Femur (tissue), 1 donor: ENCODE measurements at places on chromosomes 1 and 21.

DNA sequence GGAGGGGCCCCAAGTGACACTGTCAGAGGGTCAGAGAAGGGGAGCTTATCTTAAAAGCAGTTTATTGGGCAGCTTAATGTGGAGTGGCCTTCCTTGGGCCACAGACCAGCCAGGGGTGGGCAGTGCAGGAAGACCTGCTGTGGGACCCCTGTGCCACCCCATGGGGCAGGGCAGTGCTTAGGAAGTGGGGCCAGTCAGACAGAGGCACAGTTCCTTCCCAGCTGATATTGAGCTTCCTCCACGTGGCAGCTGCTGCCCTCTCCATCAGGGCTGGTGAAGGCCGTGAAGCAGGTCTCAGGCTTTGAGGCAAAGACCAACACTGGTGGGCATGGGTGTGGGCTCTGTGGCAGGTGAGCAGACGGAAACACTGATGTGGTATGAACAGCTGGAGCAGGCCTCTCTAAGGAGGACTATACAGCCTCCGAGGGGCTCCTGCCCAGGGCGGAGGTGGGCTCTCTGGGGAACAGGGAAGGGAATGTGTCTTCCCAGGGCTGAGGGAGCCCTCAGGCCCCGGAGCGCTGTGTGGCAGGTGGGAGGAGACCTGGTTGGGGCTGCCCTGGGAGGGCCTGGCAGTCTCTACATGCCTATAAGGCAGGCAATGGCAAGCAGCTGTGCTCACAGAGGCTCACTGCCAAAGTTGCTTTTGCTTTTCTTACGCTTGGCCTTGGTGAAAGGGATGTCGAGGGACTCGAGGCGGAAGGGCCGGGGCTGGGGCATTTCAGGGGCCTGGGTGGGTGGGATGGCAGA lies 3.0 kb upstream of the DDOST start:
- no peak for DNase-seq

- no peak for DNase-seq
Measured at GRCh38 chr1:174165471-174166137, 6.3 kb downstream of the RABGAP1L start.

- no peak for DNase-seq
Measured at GRCh38 chr1:39214714-39214997, 10.2 kb downstream of the MACF1 start.

DNA sequence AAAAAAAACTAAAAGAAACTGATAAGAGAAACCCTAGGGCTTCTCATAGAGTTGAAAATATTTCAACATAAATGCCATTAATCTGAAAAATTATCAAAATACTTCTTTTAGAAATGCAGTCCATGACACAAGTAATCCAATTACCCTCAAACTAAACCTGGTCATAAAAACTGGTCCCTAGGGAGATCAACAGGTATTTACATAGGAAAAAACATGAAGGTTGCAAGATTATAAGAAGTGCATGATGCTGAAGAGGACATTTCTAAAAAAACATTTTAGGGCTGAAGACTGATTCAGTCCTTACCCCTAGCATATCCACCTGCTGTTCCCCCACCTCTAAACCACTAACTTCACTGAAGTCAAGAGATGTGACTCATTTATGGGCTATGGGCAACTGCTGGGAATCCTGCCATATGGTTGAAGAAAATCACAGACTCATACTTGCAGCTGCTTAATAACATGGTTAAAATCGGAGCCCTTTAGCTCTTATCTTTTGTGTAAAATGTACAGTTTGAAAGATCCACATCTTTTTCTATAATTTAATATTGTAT lies 131.0 kb upstream of the RUNX1 start:
- DNase-seq = no peak

- DNase-seq = no peak
Measured at GRCh38 chr1:89305493-89305892, 32.8 kb upstream of the GBP5 start.

DNA sequence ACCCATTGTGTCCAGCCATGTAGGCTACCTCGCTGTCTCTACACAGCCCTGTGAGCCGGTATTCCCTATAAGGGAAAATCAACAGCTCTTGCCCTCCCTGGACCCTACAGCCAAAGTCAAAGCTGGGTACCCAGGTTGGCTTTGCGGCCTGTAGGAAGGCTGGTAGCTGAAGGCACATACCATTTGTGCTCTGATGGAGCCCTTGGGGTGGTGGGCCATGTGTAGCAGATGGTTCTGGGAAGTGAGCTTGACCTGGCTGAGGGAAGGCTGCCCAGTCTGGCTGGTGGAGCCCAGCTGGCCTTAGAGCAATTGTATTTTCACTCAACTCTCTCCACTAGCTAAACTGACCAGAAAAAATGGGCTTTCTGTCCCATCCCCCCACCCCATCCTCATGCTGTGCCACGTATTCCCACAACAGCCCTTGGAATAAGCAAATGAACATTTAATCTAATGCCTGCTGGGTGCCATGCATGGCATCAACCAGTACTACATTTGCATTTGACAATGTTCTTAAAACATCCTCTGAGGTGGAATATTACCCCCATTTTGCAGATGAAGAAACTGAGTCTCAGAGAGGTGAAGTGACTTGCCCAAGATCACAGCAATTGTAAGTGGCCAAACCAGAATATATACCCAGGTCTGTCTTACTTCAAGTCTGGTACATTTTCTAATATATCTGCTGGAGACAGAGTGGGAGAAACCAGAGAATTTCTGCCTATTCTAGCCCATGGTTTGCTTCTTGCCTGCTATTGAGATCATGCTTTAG lies 56.8 kb downstream of the NDUFS5 start:
- no peak for DNase-seq

GRCh38 chr21:45831991-45832740 lies 149.4 kb upstream of the COL6A1 start:
- no peak for DNase-seq

- no peak for DNase-seq
Measured at GRCh38 chr1:99123936-99124335, 119.3 kb upstream of the PLPPR5 start.

GRCh38 chr1:52588535-52588934 lies 13.6 kb upstream of the GPX7 start:
- DNase-seq = no peak

DNA sequence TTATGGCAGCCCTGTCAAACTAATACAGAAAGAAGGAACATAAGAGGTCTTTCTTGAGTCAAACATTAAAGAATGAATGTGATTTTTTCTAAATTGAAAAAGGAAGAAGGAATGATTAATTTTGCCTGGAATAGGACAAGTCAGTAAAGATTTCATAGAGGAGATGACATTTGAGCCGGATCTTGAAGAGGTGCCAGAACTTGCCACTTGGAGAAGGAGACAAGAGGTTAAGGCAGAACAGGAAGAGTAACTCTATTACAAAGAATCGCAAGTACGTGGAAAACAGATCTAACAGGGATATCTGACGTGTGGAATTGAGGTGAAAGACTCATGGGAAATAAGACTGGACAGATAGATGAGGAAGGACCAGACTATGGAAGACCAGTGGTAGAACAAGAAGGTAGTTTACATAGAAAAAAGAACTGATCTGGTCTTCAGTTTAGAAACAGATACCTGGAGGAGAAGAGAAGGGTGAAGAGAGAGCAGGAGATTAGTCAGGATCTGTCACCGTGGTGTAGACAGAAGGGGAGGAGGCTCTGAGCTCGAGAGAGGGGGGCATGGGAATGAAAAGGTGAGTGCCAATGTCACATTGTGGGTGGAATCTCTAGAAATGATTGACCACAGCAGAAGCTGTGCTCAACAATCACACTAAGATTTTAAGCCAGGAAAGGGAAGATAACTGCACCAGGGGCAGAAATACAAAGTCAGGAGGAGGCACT lies 32.5 kb downstream of the RHOU start:
- DNase-seq = no peak

- DNase-seq = no peak
Measured at GRCh38 chr1:215835951-215836350, 268.8 kb downstream of the KCTD3 start.

DNA sequence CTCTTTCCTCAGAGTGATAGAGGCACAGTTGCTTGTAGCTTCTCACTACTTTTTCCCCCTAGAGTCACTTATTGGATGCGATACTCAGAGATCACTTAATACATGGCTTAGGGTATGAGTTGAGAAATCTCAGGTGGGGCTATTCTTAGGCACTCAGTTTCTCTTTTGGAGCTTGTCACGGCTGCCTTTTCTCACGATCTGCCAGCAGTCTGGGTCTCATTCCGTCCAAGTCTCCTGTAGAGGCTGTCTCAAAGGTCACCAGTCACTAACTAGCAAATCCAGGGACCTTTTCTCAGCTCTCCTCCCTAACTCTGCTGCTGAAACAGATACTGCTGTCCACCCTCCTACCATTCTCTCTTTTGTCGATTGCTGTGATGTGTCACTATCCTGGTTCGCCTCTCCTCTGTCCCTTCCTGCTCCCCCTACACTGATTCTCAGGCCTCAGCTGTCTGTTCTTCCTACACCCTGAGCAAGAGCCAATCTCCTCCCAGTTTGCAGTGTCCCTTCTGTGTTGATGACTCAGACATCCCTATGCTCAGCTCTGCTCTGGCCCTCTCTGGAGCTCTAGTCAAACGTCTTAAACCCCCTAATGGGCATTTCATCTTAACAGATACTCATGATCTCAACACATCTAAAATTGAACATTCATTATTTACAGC lies 12.4 kb downstream of the ATP1A2 start:
- no peak for DNase-seq

DNA sequence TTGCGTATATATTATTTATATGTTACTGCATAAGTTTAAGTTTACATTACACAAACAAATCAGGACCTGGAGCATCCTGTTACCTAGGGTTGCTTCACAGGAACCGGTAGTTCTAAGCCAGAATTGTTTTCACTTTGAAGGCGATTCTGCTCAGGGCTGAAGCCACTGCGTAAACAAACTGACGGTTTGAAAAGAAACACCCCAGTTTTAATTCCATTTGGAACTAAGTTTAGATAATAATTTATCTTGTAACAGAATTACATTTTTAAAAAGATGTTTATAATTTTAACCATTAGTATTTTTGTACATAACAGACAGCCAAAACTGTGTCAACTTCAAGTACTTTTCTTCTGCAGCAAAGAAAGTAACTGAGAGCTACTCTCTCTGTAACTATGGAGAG lies 282.1 kb upstream of the LYPLAL1 start:
- no peak for DNase-seq

- peak; percentile 59 for DNase-seq
Measured at GRCh38 chr1:151934048-151934493, 24.8 kb upstream of the THEM4 start.
